Esophagus squamous epithelium (tissue), 5 donors: ENCODE measurements at places on chromosomes 11 and 22.

DNA sequence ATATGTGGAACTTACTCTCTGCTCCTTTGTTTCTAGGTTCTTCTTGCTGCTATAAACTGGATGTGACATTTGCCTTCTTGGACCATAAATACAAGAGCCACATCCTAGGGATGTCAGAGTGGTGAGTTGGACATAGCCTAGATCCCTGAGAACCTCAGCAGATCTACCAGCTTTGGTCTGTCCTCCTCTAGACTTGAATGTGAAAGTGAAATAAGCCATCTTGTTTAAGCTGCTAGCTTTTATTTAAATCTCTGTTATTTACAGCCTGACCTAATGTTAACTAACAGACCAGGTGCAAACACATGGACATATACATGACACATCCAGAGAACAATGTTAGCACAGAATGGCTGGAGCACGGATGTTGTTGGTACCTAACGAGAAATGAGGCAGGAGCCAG is 36.0 kb downstream of the SLN start:
- DNase-seq = no peak

GRCh38 chr11:62391642-62392425 is 27.0 kb upstream of the SCGB1A1 start:
- no peak for DNase-seq

DNA sequence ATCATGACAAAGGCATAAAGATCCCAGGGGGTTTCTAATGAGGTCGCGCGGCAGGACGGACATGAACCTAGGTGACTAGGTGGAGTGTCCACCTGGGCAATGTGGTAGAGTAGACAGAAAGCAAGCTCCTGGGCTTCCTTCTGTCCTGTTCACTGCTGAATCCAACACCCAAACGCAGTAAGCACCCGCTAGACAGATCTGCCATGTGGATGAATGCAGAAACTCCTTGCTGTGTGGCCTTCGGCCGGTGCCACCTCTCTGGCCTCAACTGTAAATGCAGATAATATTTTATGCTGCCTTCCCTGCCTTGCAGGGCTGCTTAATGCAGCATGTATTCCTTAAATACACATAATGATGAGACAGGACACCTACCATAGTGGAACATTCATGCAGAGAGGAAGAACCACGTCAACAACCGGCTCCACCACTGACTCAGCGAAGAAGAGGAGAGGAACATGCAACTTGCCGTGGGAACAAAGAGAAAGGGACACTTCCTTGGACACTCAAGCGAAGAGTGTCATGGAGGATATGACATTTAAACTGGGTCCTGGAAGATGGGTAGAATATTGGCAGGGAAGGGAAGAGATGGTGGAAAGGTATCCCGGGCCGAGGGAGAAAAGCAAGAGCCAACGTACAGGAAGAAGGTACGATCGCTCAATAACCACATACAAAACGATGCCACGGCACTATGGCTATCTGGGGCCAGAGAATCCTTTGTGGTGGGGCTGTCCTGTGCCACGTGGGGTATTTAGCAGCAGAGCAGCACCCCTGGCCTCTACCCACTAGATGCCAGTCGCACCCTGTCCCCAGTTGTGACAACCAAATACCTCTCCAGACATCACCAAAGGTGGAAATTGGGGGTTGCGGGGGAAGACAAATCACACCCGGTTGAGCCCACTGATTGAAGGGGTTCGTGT is 30.8 kb downstream of the MYH9 start:
- no peak for DNase-seq

DNA sequence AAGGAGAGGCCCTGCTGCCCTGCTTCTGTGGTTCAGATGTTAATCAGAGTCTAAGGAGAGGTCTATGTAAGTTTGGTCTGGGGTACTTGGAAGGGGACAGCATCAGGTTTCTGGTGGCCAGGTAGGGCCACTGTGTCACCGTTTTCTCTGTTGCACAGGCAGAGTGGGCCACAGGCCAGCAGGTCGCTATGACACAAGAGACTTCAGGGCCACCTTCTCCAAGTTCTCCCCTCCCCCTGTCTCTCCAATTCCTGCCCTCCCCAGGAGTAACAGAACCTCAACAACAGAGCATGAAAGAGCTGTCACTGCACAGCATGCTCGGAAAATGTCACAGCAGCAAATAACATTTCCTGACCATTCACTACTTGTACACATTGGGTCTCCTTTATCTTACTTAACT is 58.6 kb downstream of the MPPED2 start:
- no peak for DNase-seq

GRCh38 chr22:45910928-45911467 is 66.0 kb downstream of the WNT7B start:
- no peak for DNase-seq

DNA sequence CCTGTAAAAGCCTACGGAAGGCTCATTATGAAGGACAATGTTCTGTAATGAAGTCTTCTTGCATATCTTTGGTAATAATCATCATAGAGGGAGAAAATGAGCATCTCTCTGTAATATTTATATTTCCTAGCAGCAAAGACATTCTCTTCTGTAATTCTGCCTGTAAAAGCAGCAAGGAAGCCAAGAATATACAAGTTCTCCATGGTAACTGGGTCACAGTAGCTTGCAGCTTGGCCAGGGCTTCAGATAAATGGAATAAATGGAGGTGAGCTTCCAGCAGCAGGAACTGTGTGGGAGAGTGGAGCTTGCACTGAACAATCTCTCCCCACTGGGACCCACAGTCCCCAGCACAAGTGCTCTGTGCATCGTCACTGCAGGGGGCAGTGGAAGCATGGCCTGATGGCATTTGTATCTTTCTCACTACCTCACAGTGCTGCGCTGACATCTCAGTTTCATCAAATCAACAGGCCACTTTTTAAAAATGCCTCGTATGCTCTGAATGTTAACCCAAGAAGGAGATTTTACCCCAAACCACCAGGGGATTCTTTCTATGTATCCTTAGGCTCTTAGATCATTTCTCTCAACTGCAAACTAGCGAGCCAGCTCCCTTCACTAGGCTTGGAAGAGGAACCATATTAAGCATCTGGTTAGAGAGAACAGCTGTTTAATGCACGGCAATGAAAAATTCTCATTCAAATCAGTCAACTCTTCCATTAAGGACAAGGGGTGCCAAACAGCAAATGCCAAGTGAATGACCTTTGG is 1059.7 kb downstream of the OPCML start:
- DNase-seq = no peak

DNA sequence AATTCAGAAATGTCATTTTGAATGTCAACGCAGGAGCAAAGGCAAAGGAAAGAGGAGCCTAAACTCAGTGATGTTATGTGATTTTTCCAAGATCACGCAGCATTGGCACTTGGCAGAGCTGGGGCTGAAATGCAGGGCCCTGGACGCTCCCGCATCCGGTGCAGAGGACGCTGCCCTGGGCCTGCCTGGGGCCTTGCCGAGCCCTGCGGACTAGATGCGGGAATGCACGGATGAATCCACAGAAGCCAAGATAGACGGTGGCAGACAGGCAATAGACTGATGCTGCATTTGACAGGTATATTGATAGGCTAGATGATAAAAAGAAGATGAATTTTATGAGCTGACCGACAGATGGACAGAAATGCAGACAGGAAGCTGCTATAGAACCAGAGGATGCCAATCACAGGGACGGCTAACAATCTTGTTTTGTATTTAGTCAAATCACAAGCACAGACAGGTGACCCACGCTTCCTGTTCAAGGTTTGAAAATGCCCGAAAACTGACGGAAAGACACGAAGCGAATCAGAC is 696 bp upstream of the MARK2 start:
- no peak for DNase-seq

- DNase-seq = peak; percentile 27
Observed at GRCh38 chr11:66868726-66869566, 12.1 kb downstream of the LRFN4 start.

GRCh38 chr22:49850959-49851802 is 2.5 kb upstream of the ZBED4 start:
- no peak for DNase-seq

DNA sequence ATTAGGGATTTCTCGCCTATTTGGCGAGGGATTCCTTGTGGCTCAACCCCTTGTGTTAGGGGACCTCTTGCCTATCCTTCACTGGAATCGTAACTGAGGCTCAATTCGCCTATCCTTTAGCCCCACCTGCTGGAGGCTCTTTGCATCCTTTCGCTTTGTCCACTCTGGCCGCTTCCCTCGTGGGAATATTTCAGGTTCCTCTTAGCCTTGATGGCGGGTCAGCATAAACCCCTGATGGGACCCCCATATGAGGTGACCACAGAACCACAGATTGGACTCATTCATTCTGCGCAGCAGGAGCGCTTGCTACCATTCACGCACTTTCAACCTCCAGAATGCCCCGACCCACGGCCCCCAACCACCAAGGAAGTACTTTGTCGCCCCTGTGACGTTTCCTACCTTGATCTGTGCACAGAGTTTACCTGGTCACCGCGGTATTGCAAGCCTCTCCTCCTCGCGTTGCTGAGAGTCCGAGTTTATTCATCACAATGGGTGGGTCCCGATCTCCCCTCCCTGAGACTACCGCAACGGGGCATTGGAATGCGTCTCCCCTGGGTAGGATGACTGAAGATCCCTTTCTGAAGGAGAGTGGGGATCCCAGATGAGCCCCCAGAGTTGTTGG is at the start of gene OR52N2:
Gene OR52N2 (plus strand): TSS at position 425 of the 622 bp plus-strand sequence. CDS start 11,412 bp downstream, outside the sequence.
- peak; percentile 7 for DNase-seq

GRCh38 chr11:1230456-1231395 is 7.9 kb downstream of the MUC5B start:
- DNase-seq = no peak

DNA sequence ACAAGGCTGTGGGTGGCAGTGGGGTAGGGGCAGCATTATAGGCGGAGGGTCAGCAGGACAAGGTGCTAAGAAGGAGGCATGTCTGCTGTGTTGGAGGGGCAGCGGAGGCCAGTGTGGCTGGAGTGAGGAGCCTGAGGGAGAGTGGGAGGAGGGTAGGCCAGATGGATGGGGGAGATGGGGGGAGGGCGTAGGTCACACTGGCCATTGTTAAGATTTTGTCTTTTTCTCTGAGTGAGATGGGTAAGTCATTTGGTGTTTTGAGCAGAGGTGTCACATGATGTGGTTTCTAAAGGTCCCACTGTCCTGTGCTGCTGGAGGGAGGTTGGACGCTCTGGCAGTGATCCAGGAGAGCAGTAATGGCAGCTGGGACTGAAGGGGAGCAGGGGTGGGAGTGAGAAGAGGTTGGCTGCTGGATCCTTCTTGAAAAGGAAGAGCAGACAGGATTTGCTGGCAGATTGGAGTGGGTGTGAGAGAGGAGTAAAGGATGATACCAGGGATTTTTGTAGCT is 9.8 kb downstream of the PPP6R3 start:
- no peak for DNase-seq

GRCh38 chr11:60680455-60681119 is 18.8 kb upstream of the MS4A8 start:
- no peak for DNase-seq

DNA sequence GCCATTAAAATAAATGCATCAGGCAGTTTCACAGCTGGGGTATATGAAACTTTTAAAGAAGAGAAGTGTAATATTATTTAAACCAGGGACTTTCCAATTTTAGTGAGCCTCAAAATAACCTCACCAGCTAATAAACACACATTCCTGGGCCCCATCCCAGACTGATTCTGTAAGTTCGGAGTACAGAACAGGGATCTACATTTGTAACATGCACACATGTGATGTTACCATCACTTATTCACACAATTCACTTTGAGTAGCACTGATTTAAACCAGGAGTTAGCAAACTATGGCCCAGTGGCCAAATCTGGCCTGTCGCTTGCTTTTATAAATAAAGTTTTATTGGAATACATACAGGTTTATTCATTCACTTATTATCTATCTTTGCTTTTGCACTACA is 62.0 kb downstream of the STK33 start:
- no peak for DNase-seq

DNA sequence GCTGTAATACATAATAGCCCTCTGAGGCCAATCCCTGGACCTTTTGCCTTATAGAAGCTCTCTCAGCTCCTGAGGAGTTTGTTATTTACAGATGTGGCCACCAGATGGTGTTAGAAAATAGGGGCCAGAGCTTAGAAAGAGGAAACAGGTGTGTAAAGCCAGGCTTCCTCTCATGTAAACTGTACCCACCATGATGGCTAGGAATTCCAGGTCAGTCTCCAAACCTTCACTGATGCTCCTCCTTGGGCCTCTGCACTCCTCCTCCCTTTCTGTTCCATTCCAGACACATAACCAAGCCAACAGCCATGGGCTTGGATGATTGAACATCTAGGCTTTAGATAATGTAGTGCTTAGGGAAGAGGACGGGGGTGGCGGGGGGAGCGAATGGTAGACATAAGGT is 39.7 kb downstream of the USP35 start:
- DNase-seq = no peak

DNA sequence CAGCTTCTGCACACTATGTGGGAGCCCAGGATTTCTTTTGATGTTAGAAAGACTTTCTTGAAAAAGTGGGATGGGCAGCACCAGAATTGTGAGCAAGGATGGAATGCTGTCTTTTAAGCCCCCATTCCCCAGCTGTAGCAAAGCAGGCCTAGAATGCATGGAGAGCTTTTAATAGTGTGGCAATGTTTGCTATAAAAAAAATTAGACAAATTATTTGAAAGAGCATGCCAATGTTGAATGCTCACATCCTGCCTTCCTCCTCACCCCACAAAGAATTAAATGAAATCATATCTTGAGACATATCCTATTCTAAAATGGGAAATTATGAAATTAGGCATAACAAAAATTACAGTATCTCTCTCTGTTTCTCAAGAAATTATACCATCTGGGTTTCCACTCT is 154.7 kb downstream of the C11orf91 start:
- DNase-seq = no peak

DNA sequence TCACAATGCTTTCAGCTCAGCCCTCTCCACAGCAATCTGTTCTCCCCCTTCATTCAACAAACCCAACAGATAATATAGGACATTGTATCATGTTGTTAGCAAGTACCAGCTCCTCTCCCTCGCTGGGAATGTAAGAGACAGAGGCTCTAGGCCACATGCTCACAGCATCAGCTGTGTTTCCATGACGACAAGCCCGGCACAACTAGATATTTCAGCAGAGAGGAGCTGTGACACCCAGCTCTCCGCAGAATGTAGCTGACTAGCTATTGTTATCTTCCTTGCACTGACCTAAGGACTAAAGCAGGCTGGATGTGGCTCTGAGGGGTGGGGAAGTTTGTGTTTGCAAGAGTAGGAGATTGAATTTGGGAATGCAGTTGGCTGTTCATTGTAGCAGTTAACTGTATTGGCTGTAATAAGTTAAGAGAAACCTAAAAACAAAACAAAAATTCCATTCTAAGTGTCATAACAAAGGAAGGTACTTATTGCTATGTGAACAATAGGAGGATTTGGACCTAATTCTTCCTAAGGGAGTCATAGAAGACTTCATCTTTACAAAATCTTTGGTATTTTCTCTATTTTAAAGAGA is 28.0 kb upstream of the RRAS2 start:
- no peak for DNase-seq
